NCI-H187 (cell line): ENCODE measurements at places on chromosomes 11 and 22.

DNA sequence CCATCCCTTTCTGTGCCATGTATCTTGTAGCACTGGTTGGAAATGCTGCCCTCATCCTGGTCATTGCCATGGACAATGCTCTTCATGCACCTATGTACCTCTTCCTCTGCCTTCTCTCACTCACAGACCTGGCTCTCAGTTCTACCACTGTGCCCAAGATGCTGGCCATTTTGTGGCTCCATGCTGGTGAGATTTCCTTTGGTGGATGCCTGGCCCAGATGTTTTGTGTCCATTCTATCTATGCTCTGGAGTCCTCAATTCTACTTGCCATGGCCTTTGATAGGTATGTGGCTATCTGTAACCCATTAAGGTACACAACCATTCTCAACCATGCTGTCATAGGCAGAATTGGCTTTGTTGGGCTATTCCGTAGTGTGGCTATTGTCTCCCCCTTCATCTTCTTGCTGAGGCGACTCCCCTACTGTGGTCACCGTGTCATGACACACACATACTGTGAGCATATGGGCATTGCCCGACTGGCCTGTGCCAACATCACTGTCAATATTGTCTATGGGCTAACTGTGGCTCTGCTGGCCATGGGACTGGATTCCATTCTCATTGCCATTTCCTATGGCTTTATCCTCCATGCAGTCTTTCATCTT is 414 bp downstream of the OR52D1 start:
- DNase-seq: no peak

DNA sequence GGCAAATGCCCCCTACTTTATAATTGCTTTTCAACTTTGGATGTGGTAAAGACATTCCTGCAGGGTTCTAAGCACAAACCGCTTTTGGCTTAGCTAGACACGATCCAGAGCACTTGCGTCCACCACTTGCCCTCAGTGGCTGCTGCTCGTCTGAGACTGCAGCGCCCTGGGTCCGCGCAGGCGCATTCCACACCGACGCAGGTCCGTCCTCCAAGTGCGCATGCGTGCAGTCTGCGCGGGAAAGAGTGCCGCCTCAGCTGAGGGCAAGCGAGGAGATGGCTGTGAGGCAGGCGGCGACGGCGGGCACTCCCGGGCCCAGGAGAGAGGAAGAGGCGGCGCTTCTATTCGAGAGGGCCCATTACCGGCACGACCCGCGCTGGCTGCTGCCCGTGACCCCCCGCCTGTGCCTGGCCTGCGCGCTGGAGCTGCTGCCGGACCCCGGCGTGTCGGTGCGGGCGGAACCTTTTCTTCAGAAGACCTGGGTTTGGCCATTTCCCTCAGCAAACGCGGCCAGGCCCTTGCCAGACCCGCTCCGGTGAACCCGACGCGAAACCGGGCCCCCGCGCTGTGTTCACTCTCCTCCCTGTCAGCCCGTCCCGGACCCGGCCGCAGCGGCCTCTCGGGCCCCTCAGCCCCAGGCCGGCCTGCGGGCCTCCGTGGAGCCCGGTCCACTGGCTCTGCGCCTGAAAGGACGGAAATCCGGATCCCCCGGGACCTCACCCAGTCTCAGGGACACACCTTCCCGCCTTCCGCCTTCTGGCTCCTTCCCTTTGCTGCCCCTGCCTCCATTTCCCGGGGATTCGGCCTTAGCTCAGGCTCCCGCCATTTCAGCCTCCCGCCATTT is at the start of gene MEI1:
Gene MEI1 (plus strand): TSS at position 240 of the 844 bp plus-strand sequence. CDS start 36 bp downstream, at position 276.
- no peak for DNase-seq

DNA sequence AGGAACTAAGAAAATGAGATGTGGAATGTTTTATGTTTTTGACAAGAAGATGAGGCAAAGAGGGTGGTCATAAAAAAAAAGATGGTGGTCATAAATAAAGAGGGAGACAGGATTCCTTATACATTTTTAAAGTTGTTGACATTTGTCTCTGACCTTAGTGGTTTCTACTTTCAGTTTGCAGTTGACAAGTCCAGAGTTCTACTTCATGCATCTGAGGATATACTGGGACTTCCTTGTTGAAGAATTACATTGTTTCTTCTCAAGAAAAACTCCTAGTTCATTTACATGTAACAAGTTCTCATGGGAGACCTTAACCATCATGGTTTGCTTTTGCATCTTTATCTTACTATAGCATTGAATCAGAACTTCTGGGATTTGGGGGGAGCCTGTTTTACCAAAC is 1.2 kb downstream of the OR6X1 start:
- no peak for DNase-seq

DNA sequence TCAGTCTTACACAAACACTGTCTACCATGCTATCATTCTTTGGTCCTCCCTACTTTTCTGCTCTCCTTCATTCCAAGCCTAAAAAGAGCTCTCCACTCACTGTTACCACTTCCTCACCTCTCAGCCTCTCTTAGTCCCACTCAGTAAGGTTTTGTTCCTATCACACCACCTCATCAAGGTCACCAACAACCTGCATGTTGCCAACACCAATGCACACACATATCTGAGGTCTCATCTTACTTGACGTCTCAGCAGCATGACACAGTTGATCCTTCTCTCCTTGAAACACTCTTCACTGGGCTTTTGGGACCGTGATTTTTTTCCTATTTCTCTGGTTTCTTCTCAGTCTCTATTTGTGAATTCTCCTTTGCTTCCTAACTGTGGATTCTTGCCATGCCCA is 8.1 kb downstream of the PISD start:
- DNase-seq: no peak

- DNase-seq: no peak
Measured at GRCh38 chr22:46040471-46041465, 63.8 kb upstream of the WNT7B start.

- no peak for DNase-seq
Measured at GRCh38 chr11:72144807-72145565, 9.5 kb downstream of the FOLR3 start.

DNA sequence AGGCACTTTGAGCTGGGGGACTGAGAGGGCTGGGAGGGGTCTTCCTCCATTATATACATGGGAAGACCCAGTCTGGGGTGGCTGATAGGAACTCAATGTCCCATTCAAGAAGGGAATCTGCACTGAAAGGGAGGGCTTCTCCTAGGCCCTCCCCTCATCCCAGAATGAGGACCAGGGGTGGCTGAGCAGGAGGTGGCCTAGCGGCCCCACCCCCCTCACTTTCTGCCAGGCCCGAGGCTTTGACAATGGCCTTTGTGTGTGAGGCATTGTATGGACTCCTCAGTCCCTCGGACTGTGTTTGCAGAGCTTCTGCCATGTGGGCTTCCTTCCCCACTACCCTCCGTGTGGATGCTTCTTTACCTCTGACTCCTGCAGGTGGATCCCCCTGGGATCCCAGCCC is 65.7 kb downstream of the NECTIN1 start:
- DNase-seq: no peak

DNA sequence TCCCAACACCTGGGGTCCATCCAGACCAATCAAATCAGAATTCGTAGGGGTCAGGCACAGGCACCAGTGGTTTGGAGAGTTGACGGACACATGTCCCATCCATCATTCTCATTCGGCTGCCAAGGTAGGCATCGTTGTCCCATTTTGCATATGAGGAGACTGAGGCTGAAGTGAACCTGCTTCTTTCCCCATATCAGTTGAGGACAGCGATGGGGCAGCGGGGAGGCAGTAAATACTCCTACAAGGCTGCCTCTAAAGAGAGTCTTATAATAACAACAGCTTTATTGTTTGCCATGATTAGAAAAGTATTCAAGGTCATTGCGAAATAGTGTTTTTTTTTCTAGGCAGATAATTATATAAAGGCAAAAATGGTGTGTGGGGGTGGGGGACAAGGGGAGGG is 1.6 kb upstream of the BEST1 start:
- DNase-seq: no peak

- no peak for DNase-seq
Measured at GRCh38 chr11:94604482-94604881, 37.3 kb downstream of the PIWIL4 start.

- DNase-seq: no peak
Measured at GRCh38 chr22:42380769-42381551, 51.2 kb downstream of the NFAM1 start.

DNA sequence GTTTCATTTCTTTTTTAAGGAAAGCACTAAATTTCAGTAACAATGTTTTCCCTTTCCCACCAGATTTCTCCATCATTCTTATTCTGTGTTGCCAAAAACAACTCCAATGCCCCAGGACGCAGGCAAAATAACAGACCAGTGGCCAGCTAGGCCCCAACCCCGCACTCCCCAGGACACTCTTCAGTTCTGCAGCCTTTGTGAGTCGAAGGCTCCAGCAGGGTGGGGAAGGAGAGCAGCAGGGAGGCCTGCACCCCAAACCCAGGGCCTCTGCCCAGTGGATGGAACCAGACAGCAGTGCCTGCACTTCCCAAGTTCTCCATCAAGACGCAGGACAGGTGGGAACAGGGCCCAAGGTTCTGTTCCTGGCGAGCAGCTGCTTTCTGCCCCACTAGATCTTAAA is 34.4 kb downstream of the PPP2R1B start:
- no peak for DNase-seq

DNA sequence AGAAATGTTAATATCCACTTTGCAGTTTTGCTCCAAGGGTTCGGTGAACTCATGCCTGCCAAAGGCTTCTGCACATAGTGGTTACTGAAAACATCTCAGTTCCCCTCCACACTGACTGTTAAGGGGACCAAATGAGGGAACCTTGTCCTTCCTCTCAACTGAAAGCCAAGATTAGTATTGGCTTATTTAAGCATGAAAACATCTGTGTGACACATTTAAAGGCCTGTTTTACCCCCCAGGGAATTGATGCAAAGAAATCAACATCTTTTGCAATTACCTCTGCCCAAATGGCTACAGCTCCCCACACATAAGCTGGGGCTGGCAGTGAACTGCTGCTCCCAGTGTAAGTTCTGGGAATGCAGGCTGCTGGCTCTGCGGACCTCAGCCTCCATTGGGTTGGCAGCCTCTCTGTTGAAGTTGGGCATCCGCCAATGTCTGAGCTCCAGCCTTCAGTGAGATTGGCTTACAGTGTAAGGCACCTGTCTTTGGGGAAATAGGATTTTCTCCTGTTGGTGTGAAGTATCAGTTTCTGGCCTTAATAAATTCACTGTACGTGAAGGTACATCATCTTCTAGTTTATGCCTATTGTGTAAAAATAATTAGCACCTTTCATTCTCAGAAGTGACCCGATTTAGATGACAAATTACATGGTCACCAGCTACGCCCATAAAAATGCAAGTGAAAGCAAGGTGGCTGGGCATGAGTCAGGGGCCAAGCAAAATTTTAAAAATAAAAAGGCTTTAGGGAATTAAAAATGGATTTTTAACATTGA is 213.4 kb upstream of the SYN3 start:
- DNase-seq: no peak

GRCh38 chr11:12675951-12676711 is 1.9 kb downstream of the TEAD1 start:
- no peak for DNase-seq

DNA sequence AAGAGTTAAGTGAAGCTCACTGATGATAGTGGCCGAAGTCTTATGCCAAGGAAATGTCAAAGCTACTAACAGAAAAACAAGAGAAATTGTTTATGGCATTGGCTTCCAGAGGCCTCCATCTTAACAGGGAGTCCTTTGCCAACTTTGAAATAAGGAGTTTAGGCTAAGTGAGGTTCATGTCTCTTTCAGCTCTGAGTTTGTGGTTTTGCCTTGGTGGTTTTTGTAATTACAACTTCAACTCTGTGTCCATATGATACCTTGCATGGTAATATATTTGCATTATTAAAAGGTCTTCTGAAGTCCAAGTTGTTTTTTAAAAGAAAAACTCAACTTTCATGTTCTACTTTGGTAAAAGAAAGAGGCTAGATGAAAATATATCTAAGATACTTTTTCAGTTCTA is 31.4 kb upstream of the ANO5 start:
- no peak for DNase-seq

GRCh38 chr22:42714768-42715390 is 5.8 kb downstream of the A4GALT start:
- DNase-seq: no peak

GRCh38 chr11:84289381-84289906 is 1003.3 kb upstream of the CCDC90B start:
- DNase-seq: no peak

- no peak for DNase-seq
Measured at GRCh38 chr11:7892059-7892699, 38.9 kb downstream of the OR10A6 start.

DNA sequence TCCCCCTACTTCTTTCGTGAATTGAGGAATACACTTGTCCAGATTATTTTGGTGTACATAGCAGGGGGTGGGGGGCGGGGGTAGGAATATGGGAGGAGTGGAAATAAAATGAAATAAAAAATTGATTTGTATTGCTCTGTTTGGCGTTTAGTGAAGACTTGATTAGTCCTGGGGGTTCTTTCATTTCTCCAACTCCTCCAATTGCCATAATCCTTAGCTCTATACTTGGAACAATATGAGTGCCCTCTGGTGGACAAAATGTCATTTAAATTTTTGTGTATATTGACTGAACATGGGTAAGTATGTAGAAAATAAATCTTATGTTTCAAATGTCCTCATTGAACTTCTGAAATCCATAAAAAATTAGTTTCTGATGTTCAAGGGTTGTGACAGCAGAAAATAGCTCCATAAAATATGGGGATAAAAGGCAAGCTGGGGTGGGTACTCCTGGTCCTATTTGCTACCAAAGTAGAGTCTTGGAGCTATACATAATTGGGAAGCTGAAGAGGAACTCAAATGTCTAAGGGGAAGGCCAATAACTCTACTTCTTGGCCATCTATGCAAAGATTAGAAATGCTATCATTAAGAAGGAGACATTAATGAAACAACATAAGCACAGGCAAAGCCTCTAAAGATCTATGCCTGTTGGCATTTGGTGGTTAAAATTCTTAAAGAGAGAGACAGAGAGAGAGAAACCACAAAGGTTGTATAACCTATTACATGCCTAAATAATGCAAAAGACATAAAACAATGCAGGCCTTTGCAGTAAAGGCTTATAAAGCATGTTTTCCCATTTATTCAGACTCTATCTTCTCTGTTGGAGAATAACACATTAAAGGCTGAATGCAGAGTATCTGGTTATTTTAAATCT is 421.6 kb downstream of the METTL15 start:
- DNase-seq: peak; percentile 16

- no peak for DNase-seq
Measured at GRCh38 chr11:93652679-93653078, 8.8 kb upstream of the CEP295 start.

GRCh38 chr11:134921938-134922337 is 509.9 kb upstream of the B3GAT1 start:
- no peak for DNase-seq

GRCh38 chr11:62324731-62325556 is 12.3 kb upstream of the ASRGL1 start:
- DNase-seq: no peak

GRCh38 chr22:27959335-27960090 is 40.5 kb upstream of the PITPNB start:
- DNase-seq: no peak
